ENCODE measurements at places on chromosomes 6 and 20.

GRCh38 chr20:12715371-12715770, 293.4 kb upstream of the SPTLC3 start:
- DNase-seq, result no peak

DNA sequence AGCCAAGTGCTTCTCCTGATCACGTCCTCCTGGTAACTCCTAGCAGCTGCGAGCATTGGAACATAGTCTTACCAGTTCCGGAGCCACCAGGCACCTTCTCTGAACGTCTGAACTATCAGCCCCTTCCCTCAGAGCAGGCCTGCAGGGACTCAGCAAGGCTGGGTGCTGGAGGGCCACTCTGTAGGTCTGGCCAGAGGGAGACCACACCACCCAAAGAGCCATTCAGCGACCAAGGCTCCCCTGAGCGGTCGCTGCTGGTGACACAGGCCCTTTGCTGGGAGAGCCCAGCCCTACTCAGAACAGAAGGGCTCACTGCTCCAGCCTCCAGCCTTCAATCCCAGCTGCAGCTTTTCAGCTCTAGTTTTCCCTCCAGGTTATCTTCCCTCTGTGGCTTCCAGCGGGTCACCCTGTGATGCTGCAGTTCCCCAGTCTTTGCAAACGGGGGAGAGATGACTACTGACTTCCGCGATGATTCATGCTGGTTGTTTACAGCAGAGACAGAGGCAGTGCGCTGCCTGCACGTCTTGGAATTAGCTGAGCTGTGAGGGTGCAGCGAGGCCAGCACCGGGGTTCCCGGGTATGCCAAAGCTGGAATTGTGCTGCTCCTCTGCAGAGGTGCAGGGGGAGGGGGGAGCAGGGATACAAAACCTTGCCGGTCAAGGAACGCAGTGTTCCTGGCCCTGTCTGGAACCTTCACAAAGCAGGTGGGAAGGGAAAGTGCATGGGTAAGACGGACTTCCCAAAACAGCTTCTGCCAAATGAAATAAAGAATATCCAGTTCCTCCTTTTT, 161.4 kb downstream of the LY86 start:
- no peak for DNase-seq

- DNase-seq, result no peak
Measured at GRCh38 chr20:15179781-15180180, 842.4 kb upstream of the FLRT3 start.

GRCh38 chr20:16364320-16364687, 208.9 kb downstream of the KIF16B start:
- no peak for DNase-seq

DNA sequence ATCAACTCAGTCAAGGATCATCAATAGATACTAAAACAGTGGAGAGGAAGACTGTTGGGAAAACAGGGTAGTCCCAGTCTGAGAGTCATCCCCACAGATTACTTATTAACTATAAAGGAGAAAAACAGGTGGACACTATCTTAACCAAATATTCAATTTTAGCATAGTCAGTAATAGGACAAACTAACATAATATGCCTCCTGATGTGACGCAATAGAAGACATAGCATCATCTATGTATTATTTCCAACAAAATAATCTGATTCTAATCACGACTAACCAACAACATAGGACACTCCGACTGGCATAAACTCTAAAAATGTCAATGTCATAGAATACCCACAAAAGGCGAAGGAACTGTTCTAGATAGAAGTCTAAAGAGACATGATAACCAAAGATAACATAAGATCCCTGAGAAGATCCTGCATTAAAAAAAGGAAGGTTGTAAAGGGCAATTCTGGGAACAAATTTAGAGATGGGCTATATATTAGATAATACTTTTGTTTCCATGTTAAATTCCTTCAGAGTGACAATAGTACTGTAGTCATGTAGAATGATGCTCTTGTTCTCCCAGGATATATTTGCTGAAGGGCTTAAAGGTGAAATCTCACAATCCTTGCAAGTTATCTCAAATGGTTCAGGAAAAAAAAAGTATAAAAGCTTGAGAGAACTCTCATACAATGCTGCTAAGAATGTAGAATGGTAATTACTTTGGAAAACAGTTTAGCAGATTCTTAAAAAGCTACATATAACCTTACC, 28.9 kb downstream of the ILRUN start:
- DNase-seq, result no peak

DNA sequence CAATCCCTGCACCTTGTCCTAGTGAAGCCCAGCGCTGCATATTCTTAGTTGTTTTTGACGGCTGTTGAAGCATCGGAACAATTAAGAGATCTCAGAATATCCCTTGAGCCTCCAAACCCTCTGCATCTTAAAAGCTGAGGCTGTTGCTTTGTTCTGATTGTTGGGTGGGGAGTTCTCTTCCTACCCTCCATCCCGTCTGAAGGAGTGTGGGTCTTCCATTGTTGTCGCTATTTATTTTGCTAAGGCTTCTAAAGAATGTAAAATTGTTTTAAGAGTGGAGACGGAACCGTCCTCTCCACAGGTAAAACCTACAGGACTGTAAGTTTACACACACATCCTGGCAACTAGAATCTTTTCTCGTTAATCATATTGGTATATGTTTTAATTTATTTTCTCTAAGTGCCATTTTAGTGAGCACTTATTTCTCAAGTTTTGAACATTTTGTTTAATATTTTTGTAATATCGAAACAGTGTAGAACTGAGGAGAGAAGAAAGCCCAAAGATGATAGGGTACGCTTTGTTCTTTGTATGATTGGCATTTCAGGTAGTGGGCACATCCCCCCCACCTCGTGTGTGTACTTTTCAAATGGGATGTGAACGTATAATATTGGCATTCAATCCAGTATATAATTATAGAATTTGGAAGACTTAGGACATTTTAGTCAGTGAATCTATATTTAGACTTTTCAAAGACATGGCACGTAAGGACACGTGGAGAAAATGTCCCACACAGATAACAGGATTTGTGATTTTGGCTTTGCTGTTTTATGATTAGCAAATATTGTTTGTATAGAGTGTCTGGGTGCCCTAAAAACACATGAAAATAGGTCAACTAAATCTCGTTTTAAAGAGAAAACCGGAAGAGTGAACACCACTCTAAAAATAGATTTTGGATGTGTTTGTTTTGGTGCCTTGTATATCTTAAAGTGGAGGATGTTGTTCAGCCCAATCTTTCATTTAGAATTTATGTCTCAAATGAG, 1.3 kb downstream of the RNF146 start:
- no peak for DNase-seq

- no peak for DNase-seq
Measured at GRCh38 chr20:18729231-18729825, 84.3 kb upstream of the SCP2D1 start.

DNA sequence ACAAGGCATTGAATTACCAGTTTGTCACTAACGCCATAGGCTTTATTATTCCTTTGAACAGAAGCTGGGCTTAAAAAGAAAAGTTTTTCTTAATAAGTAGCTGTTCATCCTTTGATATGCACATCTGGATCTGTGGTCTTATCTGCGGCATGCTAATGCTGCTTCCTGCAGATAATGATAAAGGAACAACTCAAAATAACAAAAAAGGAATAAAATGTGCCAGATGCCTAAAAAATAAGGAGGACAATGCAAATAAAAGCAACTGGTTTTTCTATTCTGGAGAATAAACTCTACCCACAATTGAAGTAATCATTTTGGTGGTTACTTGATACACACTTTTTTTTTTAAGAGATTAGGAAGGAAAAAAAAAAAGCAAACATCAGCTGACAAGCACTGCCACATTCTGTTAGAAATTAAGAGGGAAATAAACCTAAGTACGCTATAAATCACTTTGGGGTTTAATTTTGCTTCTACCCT, 156.8 kb upstream of the SALL4 start:
- DNase-seq, result no peak

DNA sequence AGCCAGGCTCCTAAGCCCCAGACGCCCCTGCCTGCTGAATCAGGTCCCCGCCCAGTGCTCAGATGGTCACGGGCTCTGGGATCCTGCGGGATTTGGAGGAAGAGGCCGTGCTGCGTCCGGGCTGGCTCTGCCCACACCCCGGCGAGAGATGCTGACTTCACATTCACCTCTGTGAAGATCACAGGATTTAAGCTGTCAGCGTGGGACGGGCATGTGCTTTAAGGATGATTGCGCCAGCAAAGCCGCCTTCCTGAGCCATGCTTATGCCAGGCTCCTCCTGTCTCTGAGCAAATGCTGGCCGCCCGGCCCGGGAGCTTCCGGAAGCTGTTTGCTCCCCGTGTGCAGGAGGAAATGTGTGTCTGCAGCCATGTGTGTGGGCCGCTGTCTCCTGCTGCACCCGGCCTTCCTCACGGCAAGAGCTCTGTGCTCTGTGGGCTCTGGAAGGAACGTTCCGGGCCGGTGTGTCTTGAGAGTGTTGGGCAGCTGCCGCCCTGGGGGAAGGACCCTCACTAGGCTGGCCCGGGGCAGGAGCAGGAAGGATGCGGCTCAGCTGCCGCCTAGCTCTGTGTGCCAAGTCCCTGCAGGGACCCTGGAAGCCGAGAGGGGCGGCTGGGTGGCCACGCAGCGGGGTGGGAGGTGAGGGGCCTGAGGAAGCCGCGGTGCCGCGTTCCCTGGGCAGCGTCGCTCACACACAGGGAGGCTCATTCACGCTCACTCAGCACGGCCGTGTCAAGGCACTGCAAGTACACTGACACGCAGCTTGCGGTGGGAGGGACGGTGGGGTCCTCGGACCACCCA, 19.0 kb upstream of the BHLHE23 start:
- DNase-seq, result no peak

DNA sequence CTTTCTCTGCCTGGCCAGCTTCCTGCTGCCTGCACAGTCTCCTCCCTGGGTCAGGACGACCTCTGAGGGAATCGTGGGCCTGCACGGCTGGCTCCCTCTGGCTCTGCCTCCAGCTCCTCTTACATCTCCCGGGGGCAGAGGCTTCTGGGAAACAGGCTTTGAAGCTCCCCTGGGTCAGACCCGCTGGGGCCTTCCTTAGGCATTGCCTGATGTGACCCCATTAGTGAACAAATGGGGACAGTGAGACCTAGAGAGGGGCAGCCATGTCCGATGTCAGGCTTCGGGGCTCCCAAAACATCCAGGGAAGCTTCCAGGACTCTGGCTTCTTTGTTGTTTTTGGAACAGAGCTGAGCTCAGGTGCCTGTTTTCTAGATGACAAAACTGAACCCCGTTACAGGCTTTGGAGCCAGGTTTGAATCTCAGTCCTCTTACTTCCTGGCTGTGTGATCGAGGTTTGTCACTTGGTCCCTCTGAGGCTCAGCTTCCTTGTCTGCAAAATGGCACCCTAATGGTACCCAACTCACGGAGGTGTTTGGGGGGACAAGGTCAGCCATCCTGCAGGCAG, 94.3 kb downstream of the CEBPB start:
- DNase-seq, result no peak

DNA sequence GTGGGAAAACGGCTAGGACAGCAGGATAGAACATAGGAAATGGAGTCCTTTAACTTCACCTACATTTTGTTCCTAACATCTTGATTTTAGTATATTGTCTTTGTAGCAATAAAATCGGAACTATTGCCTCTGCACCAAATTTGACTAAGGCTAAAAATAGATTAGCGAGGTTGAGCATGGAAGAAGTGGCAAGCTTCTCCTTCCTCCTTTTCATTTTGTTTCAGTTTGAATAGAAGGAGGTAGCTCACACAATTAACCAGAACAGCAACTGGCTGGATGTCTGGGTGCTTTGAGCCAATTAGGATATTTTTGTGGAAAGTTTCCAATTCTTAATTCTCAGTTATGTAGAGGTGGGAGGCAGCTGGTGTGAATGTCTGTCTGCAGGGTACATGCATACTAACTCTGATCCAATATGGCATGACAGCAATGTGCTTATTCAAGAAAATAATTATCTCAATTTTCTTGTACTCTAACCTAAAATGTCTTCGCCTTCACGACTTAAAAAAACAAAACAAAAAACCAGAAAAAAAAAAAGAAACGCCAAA, 3.1 kb upstream of the HECA start:
- DNase-seq, result no peak

DNA sequence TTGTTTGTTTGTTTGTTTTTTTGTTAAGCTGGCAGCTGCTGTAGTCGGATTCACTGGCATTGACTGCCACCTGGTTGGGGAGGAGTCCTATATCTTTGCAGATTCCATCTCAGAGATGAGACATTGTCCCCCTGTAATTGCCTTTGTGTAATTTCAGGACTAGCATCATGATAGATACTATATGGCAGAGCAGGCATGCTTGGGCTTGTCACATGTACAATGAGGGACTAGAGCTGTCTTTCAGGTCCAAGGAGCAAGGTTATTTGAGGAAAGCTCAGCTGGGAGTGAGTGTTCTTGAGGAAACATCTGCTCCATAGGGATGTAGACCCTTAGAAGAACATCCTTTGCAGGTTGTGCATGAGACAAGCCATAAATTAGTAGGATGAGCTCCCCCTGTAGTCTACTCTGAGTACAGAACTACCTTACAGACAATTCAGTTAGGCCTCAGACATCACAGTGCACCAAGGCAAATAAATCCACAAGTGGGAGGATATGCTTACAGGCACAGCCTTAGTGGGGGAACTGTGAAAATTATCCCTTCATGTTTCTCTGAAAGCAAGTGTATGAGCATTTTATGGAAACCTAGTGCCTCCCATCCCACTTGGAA, 62.1 kb downstream of the BMP2 start:
- DNase-seq, result no peak

- DNase-seq, result no peak
Measured at GRCh38 chr6:108164815-108165706, 761 bp upstream of the NR2E1 start.

DNA sequence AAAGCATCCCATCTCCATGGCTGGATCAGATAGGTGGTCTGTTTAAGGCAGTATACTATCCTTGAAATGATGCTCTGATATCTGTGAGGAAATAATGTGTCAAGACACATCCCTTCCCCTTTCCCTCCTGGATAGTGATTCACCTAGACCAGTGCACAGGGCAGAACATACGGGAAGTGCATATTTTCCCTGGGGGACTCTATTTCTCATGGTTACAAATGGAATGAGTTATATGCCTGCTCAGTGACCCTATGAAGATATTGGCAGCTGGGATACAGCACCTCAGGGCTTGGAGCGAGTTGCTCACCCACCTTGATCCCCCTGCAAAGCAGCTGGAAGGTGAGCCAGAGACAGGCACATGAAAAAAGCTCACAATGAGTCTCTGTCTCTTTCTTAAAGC, 67.5 kb upstream of the PRL start:
- no peak for DNase-seq

DNA sequence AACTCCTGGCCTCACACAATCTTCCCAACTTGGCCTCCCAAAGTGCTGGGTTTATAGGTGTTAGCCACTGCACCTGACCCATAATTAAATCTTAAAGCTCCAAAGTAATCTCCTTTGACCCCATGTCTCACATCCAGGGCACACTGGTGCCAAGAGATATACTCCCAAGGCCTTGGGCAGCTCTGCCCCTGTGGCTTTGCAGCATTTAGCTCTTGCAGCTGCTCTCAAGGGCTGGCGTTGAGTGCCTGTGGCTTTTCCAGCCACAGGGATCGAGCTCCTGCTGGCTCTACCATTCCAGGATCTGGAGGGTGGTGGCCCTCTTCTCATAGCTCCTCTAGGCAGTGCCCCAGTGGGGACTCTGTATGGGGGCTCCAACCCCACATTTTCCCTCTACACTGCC, 49.3 kb upstream of the CD2AP start:
- DNase-seq, result no peak

DNA sequence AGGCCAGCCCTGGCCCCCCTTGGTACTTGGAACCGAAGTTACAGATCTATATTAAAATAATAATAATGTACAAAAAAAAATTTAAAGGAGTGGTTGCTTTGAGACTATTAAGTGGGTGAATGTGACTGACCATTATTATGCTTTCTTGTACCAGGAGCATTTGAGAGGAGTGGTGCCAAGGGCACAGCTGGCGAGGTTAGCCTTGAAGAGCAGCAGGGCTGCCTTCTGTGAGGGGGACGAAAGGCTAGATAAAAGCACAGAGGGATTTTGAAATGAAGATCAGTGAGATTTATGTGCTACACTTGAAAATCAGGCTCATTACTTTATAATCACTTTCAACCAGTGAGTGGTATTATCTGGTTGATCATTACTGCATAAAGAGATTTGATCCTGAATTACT, 48.6 kb downstream of the FIG4 start:
- no peak for DNase-seq

Data from GM12864 (cell line).